ENCODE measurements at places on chromosomes 7 and 10. TPM values are rescaled to one million over a fixed set of nuclear protein-coding genes. Genes with fewer than 3 reads are reported as not detected.
A peak's percentile ranks its signal among the peaks of the same experiment; 100 is the strongest.

Gene MKX
- total RNA-seq = 27.5 TPM

Gene CCDC7
- total RNA-seq = 4.0 TPM

Gene TMEM184A
- total RNA-seq = 34.8 TPM

Gene MYL7
- not detected for total RNA-seq

Gene LIPJ
- total RNA-seq = not detected

Gene RSPH10B2
- 0.37 TPM for total RNA-seq

Gene CFAP46
- 1.4 TPM for total RNA-seq

Gene GPRIN2
- total RNA-seq = 1.7 TPM

Gene GBX1
- 0.86 TPM for total RNA-seq

DNA sequence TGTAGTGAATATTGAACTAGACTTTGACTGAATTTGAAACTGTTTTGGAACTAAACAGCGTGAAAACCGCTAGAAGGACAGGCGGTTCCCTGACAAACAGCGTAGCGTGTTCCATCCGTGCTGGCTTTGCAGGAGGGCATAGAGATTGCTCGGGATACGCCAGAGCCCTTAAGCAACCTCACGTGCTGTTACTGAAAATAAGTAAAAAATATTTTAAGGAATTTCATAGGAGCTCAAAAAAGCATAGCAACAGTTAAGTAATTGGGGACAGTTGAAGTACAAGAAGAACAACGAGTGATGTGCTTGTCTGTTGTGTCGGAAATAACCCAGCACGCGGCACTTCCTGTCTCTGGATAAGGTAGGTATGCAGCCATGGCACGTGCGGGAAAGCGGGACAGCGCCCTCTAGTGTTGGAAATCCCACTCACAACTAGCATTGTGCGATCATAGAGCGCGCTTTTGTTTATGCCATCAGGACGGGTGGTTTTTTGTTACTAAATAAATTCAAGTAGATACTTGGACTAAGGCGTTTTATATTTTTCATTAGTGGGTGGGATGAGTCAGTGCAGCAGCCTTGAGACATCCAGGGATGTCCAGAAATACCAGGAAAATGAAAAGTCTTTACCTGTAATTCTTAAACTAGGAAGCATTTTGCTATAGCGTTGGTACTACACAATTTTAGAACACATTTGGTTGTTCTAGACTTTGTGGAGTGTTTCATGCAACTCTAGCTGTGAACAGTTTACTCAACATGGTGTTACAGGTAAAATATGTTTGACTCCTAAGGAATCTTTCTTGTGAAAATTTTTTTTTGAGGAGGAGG is 50.4 kb downstream of the DNAJB6 start:
- no peaks in the 10 kb centered on the region for H3K27me3 ChIP-seq
- H3K27ac ChIP-seq = no peak overlapping the region
- peaks cover 15% of the 10 kb centered on the region for H3K36me3 ChIP-seq
- no peak overlapping the region for H3K4me3 ChIP-seq
- peaks cover 9% of the 10 kb centered on the region for H3K4me1 ChIP-seq

GRCh38 chr7:99894738-99895137 is 17.9 kb upstream of the OR2AE1 start:
- no peaks in the 10 kb centered on the region for H3K4me1 ChIP-seq
- H3K36me3 ChIP-seq = no peaks in the 10 kb centered on the region
- no peak overlapping the region for H3K27ac ChIP-seq
- no peak for DNase-seq

GRCh38 chr10:51377932-51378599 is 303.8 kb downstream of the PRKG1 start:
- no peak overlapping the region for H3K4me3 ChIP-seq
- peaks cover 2% of the 10 kb centered on the region for H3K27me3 ChIP-seq
- H3K27ac ChIP-seq = no peak overlapping the region

DNA sequence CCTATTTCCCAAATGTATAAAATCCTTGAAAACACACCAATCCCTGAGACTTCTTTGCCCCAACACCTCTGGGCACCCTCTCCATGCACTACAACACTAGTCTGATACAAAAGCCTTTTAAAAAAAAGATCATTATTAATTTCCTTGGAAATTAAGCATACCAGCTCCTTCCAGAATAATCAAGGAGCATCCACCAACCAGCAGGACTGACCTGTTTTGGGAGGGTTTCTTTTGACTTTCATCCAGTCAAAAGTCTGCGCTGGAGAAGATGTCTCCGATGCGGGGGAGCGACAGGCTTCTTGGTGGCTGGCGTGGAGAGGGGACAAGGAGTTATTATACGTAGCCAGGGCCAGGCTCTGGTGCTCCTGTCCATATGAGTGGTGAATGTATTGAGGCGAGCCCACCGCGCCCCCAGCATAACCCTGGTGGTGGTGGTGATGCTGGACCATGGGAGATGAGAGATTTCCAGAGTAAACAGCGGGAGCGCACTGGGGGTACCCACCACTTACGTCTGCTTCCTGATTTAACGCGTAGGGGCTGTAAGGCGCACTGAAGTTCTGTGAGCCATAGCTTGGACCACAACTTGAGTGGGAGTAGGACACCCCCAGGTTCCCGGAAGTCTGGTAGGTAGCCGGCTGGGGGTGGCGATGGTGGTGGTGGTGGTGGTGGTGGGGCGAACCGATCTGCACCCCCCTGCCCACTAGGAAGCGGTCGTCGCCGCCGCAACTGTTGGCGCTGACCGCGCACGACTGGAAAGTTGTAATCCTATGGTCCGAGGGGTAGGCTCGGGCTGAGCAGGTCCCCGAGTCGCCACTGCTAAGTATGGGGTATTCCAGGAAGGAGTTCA is 527 bp downstream of the HOXA1 start:
- peaks cover 19% of the 10 kb centered on the region for H3K4me1 ChIP-seq
- DNase-seq = no peak
- no peak overlapping the region for H3K27ac ChIP-seq
- H3K4me3 ChIP-seq = peak overlapping the region; percentile 86

DNA sequence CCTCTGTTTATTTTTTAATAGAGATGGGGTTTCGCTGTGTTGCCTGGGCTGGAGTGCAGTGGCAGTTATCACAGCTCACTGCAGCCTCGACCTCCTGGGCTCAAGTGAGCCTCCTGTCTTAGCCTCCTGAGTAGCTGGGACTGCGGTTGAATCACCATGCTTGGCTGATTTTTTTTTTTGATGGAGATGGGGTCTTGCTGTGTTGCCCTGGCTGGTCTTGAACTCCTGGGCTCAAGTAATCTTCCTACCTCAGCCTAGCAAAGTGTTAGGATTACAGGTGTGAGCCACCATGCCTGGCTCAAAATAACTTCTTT is 8.1 kb downstream of the DYNC2I1 start:
- DNase-seq = no peak
- H3K4me1 ChIP-seq = peaks cover 30% of the 10 kb centered on the region
- H3K27ac ChIP-seq = peak overlapping the region; percentile 27
- H3K4me3 ChIP-seq = peak overlapping the region; percentile 61

GRCh38 chr10:70903262-70903921 is 15.0 kb upstream of the PCBD1 start:
- H3K4me1 ChIP-seq = no peaks in the 10 kb centered on the region
- H3K27ac ChIP-seq = no peak overlapping the region
- no peak for DNase-seq
- H3K36me3 ChIP-seq = no peaks in the 10 kb centered on the region
- H3K27me3 ChIP-seq = no peaks in the 10 kb centered on the region

DNA sequence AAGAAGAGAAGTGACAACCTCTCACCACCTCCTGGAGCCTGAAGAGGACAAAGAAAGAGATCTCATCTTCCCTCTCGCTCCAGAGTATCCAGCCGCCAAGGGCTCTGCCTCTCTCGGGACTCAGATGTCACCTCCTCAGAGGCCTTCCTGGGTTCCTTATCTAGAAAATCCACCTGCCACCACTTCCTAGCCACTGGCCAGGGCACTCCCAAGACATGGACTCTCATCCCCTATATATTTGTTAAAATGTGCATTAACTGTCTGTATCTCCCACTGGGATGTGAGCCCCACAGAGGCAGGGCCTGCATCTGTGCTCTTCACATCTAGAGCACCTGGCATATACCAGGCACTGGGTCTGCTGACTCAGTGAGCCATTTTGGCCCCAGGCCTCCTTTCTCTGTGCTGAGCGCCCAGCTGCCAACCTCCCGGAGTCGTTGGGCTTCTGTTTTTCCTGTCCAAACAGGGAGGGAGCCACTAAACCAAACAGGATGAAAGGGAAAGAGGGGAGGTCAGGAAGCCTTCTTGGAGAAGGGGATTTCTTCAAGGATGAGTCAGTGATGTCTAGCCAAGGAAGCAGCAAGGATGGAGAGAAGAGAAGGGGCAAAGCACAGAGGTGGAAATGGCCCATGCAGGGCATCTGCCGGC is 58.9 kb downstream of the KCNMA1 start:
- H3K4me1 ChIP-seq = no peaks in the 10 kb centered on the region
- no peaks in the 10 kb centered on the region for H3K36me3 ChIP-seq
- no peak overlapping the region for H3K4me3 ChIP-seq
- H3K27me3 ChIP-seq = no peaks in the 10 kb centered on the region
- no peak for DNase-seq
- no peak overlapping the region for H3K27ac ChIP-seq

DNA sequence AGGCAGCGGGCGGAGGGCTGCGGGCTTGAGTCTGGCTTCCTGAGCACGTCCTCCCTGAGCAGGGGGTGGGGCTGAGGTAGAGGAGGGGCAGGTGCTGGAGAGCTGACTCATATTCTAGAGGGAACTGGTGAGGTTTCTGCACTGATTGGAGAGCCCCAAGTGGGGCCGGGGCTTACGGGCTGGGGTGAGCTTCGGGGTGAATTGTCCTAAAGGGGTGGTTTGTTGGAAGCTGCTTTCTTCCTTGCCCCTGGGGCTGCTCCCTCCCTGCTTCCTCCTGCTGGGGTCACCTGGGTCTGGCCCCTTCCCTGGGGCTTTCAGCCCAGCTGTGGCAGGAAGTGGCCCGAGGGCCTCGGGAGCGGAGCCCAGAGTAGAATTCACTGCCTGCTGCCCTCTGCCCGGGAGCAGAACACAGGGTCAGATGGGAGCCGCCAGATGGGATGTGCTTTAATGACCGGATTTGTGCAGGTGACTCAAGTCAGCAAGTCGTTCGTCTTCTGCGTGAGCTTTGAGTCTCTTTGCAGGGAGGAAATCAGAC is 48.6 kb downstream of the FAM20C start:
- no peaks in the 10 kb centered on the region for H3K27me3 ChIP-seq
- H3K27ac ChIP-seq = no peak overlapping the region
- H3K4me3 ChIP-seq = no peak overlapping the region
- H3K4me1 ChIP-seq = no peaks in the 10 kb centered on the region
- H3K36me3 ChIP-seq = no peaks in the 10 kb centered on the region

DNA sequence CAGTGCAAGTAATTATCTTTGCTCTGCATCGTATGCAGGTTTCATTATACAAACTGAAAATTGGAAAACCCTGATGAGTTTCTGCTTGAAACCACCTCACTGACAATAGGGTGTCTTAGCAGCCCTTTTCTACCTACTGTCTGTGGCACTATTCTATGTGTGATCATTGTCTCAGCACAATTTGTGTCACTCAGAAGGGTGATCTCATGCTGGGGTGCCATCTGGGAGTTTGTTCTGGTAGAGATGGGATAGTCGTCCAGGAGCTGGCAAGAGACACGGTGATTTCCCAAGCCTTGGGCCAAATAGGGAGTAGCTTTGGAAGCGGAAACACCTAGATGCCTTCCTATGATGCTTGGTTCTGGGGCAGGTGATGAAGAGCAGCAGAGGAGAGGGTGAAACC is 186.3 kb downstream of the FRMD4A start:
- no peak overlapping the region for H3K27ac ChIP-seq
- H3K4me3 ChIP-seq = no peak overlapping the region
- peaks cover 62% of the 10 kb centered on the region for H3K27me3 ChIP-seq
- no peaks in the 10 kb centered on the region for H3K36me3 ChIP-seq
- no peaks in the 10 kb centered on the region for H3K4me1 ChIP-seq

- no peaks in the 10 kb centered on the region for H3K4me1 ChIP-seq
- H3K4me3 ChIP-seq = no peak overlapping the region
- no peak for DNase-seq
- no peaks in the 10 kb centered on the region for H3K36me3 ChIP-seq
- no peaks in the 10 kb centered on the region for H3K27me3 ChIP-seq
- no peak overlapping the region for H3K27ac ChIP-seq
Measured at GRCh38 chr10:2744547-2745200, 322.7 kb upstream of the PFKP start.

DNA sequence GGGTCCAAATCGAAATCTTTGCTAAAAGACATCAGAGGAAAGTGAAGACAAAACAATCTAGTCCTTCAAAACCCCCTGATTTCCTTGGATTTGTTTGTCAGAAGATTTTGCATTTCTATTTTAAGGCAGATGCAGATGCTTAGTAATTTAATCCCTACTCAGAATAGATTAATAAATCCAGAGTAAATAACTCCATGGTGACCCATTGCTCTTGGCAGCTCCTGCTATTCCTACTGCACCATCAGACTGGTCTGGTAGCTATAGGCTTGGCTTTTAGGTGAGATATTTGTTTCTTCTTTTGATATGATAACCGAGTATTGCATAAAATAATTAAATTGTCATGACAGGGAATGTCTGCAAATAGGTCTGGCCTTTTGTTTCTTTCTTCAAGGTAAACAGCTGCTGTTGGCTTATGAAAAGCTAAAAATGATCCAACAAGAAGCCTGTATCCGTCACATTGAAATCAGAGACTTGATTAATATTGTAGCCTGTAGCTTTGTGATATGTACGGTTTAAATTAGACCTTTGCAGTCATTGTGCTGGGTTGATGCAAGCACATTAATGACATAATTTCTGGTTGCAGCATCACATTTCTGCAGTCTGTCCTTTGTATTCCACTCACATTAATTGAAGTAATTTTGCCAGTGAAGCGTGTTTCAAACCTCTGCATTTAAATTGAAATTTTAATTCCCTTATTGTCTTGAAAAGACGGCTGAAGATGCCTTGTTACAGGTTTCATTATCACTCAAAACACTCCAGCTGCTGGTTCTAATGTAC is 40.7 kb downstream of the EXOC4 start:
- H3K27me3 ChIP-seq = no peaks in the 10 kb centered on the region
- H3K36me3 ChIP-seq = no peaks in the 10 kb centered on the region
- DNase-seq = no peak

DNA sequence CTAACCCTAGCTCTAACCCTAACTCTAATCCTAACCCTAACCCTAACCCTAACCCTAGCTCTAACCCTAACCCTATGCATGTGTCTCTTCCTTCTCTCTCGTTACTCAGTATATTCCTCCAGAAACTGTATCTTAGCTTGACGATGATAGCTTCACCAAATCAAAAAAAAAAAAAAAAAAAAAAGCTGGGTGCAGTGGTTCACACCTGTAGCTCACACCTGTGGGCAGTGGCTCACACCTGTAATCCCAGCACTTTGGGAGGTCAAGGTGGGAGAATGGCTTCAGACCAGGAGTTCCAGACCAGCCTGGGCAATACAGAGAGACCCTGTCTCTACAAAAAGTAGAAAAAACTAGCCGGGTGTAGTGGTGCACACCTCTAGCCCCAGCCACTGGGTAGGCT is 414.0 kb downstream of the GATA3 start:
- H3K4me1 ChIP-seq = no peaks in the 10 kb centered on the region
- H3K36me3 ChIP-seq = no peaks in the 10 kb centered on the region
- no peak overlapping the region for H3K27ac ChIP-seq
- H3K4me3 ChIP-seq = no peak overlapping the region
- H3K27me3 ChIP-seq = no peaks in the 10 kb centered on the region
- no peak for DNase-seq

Data from HCT116 (cell line).